ENCODE measurements at places on chromosomes 6 and 20.

GRCh38 chr6:132381381-132381780 lies 19.9 kb downstream of the MOXD1 start:
- DNase-seq, result no peak

- DNase-seq, result no peak
Observed at GRCh38 chr6:2658788-2659187, 91.9 kb downstream of the MYLK4 start.

GRCh38 chr20:47792021-47792618 lies 6.8 kb upstream of the SULF2 start:
- DNase-seq, result no peak

DNA sequence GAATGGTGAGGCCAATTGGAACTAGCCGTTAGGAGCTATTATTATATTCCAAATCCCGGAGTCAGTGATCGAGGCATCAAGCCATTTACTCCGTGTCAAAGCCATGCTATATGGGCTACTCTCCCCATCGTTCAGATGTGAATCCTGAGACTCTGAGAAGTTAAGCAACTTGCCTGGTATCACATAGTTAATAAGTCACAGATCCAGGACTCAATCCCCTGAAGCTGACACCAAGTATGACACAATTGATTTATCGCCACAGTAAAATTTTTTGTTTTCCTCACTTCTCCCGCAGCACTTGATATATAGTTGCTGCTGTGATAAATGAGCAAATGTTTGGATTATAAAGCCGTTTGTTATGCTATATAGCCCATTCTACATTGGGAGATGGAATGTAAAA lies 50.8 kb upstream of the TSHZ2 start:
- DNase-seq, result no peak

- DNase-seq, result no peak
Observed at GRCh38 chr6:108157234-108157980, 8.4 kb upstream of the NR2E1 start.

- DNase-seq, result no peak
Observed at GRCh38 chr6:11822346-11822745, 43.7 kb upstream of the ADTRP start.

- DNase-seq, result no peak
Observed at GRCh38 chr6:12291839-12292604, 1.9 kb downstream of the EDN1 start.

GRCh38 chr20:57053067-57053466 lies 213.4 kb downstream of the BMP7 start:
- no peak for DNase-seq

DNA sequence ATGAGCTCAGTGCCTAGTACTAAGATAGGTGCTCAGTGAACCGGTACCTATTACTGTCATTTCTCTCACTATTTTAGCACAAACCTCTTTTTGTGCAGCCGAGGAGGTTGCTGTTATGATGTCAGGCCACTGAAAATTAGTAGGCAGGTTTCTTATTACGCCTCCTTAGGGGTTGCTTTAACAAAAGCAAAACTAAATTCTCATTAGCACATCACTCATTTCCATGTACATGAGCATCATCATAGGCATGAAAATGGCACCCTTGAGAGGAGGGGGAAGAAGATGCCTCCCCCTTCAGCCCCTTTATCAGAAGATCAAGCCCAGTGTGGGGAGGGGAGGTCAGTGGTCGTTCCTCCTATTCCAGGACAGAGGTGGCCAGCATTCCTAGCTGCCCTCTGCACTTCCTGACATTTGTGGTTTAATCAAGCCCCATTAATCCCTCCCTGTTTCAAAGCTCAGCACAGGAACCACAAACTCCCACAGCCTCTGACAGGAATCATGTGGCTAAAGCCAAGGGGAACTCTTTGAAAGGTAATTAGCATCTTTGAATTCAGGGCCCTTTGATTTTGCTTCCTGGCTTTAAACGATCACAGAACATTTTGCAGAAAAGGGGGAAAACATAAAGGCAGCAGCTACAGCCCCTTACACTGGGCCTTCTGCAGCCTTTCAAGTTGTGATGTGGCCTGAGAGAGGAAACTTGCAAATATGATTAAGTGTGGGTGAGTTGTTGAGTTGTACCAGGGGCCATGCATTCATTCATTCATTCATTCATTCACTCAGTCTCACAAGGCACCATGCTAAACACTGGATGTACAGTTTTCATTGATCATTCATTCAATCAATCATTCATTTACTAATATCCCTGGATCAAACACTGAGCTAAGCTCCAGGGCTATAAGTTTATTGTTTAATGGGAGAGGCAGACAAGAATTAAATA lies 31.9 kb upstream of the PSMF1 start:
- no peak for DNase-seq

GRCh38 chr20:22905658-22906057 lies 129.5 kb upstream of the SSTR4 start:
- no peak for DNase-seq

- no peak for DNase-seq
Observed at GRCh38 chr20:10783707-10784553, 110.1 kb upstream of the JAG1 start.

DNA sequence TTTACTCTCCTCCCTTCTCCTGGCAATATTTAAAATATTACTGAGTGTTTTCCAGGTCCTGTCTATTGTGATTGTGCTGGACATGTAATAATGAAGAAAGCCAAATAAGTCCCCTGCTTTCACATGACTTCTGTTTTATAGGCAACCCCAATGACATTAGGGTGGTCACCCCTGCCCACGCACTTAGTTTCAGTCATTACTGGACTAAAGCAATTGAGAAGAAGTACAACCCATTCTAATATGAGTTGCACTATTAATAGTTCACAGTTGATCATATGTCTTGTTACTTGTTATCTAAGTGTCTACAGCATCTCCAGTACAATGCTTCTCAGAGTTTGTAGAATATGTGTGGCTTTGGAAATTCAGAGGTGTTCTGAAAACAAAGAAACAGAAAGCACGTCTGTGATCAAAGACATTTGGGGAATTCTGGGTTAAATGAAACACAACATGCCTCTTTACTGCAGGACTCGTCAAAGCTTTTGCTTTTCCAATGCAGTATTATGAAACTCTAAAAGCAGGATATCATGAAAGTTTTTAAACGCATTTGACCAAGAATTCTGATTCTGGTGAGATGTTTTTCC lies 789.5 kb downstream of the DHX35 start:
- DNase-seq, result no peak

- DNase-seq, result no peak
Observed at GRCh38 chr20:52118016-52118623, 73.5 kb downstream of the ZFP64 start.

DNA sequence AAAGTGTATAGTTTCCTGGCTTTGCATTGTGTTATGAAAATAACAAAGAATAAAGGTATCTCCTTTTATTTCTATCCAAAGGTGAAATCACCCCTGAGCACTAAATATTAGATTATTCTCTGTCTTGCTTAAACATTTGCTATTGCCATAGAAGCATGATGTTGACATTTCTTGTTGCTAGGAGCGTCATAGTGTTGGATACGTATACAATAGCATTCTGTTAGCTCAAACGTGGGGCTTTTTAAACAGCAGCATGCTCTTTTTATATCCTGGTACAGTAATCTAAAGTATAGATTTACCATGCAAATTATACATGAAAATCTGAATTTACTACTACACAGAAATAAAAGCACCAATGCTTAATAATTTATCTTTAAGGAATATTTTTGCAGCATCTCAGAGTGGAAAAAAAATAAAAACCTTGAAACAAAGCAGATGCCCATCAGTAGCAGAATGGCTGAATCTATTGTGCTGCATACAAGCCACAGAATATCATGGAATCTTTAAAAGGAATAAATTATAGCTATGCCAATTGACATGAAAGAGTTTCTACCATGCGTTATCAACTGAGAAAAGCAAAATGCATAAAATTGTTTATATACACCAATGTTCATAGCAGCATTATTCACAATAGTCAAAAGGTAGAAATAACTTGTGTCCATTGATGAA lies 9.6 kb upstream of the HSF2 start:
- no peak for DNase-seq

DNA sequence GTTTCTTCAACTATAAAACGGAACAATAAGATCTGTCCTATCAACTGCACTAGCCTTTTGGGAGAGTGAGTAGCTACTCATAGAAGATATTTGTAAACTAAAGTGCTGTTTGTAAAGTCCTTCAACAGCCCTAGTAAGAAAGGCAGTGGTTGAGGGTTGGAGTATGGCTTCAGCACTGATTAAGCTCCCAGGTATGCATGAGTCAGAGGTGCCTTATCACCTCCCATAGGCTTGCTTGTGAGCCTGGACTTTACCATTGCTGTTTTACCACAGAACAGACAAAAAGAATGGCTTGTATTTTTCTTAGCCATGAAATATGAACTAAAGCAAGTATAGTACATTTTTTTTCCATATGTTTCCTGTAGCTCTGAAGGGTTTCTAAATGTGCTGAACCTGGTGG lies 44.1 kb downstream of the SAMD3 start:
- no peak for DNase-seq

- peak; percentile 34 for DNase-seq
Observed at GRCh38 chr6:33592595-33593413, 12.7 kb upstream of the BAK1 start.

GRCh38 chr6:116015561-116015960 lies 45.1 kb downstream of the FRK start:
- DNase-seq, result no peak

DNA sequence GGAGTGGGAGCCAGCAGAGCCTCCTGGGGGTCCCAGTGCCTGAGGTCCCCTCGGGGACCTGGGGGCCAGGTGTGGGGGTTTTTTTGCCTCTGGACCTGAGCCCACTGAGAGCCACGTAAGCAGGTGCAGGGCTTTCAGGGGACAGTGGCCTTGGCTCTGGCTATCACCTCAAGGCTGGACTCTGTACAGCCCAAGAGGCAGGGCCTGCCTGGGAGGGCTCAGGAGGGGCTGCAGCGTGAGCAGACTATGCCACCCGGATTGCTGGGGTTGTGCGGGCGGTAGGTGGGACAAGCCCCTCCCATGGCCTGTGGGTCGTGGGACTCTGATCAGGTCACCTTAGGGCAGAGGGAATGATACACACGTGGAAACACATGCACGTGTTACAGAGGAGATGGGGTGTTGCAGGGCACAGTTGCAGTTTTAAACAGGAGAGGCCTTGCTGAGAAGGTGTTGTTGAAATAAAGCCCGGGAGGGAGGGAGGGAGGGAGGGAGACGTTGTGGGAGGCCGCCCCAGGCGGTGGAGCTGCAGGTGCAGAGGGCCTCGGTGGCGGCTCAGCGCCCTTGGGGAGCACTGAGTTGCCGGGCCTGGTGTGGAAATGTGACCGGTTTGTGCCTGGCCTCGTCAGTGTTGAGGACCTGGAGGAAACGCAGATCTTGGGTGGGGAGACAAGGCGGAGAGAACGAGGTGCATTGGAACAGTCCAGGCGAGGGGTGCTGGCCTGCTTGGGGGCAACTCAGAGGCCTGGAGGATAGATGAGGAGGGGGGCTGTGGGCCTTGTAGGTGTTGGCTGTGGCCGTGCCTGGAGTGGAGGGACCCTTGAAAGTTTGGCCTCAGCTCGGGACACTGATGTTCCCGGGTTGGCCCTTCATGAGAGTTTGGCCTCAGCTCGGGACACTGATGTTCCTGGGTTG lies 2.3 kb downstream of the TCEA2 start:
- no peak for DNase-seq

GRCh38 chr6:149967591-149967990 lies 3.8 kb downstream of the ULBP1 start:
- no peak for DNase-seq

- DNase-seq, result no peak
Observed at GRCh38 chr20:32811886-32812285, 7.9 kb upstream of the MAPRE1 start.

- DNase-seq, result no peak
Observed at GRCh38 chr20:53517146-53517545, 76.5 kb downstream of the ZNF217 start.

DNA sequence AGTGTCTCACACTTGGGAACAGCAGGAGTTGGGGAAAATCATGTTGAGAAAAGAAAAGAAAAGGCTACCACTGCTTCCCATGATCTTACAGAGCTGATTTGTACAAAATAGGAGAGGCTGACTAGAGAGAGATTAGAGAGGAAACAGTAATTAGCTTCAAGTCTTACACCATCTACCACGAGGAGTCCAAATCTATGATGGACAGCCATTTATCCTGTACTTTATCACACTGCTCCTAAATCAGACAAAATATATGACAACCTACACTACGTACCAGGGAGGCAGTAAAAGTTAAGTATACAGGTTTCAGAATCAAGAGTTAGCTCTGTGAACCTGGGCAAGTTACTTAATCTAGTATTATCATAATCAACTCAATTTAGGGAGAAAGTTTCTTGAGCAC lies 38.0 kb downstream of the RARS2 start:
- no peak for DNase-seq

DNA sequence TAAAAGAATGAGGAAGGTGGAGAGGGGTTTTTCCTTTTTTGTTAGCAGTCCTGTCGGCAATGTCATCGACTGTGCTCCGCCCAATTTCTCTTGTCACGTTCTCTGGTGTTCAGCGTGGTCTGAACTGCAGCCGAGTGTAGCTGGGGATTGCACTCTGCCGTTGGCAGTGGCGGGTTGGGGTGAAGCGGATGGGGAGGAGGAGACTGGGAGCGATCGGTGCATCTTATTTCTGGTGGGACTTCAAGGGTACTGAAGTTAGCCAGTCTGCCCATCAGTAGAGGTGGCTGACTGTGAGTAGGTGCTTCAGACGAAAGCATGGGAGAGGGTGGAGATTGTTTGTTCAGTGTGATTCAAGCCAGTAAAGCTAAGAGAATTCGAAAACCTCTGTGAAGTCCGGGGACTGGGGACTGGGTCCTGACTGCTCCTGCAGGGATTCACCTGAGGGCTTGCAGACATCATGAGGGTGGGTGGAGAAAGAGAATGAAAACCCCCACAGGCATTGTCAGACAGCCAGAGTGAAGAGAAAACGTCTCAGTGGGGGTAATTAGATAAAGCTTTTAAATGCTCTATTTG lies 5.1 kb downstream of the RREB1 start:
- DNase-seq, result peak; percentile 22

- DNase-seq, result no peak
Observed at GRCh38 chr6:13273202-13273930, 55.0 kb downstream of the TBC1D7 start.

DNA sequence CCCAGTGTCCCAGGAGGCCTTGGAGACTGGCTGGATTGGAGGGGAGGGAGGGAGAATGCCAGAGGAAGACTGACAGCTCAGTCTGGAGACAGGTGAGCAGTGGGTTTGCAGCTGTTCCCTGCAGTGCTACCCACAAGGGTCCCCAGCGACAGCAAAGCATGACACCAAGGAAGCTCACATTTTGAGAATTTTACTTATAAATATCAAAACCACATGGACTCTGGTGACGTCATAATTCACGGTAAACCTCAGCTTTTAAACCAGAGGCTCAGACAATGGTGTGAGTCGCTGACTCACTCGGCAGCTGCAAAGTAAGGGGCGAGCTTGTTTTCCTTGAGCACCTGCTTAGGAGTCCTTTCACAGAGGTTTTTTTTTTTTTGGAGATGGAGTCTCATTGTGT lies 65.2 kb downstream of the THBS2 start:
- DNase-seq, result no peak

DNA sequence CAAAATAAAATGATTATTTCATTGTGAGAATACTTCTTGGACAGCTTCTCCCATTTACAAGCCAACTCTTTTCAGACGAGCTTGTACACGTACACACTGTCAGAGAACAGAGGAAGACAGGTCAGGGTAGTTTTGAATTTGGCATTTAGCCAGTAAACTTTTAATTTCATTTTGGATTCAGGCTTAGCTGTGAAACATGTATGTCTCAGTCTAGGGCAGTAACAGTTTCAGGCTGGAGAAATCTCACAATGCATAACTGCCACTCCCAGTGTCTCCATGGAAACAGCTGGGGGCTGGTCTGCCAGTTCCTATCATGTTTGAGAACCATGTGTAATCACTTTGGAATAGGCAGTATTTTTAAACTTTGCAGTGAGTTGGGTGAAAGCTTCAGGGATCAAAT lies 22.0 kb upstream of the QKI start:
- DNase-seq, result no peak

GRCh38 chr6:169269180-169270076 lies 15.8 kb upstream of the THBS2 start:
- no peak for DNase-seq

Data from activated naive CD4-positive, alpha-beta T cell (primary cell).